Muscle of leg (tissue), 16 donors: ENCODE measurements at places on chromosomes 7 and 10. TPM values are rescaled to one million over a fixed set of nuclear protein-coding genes. Genes with fewer than 3 reads are reported as not detected.

GRCh38 chr10:55169493-55169892 is 368.5 kb upstream of the PCDH15 start:
- no peak overlapping the region for H3K4me3 ChIP-seq
- H3K27ac ChIP-seq = no peak overlapping the region
- H3K4me1 ChIP-seq = no peaks in the 10 kb centered on the region

DNA sequence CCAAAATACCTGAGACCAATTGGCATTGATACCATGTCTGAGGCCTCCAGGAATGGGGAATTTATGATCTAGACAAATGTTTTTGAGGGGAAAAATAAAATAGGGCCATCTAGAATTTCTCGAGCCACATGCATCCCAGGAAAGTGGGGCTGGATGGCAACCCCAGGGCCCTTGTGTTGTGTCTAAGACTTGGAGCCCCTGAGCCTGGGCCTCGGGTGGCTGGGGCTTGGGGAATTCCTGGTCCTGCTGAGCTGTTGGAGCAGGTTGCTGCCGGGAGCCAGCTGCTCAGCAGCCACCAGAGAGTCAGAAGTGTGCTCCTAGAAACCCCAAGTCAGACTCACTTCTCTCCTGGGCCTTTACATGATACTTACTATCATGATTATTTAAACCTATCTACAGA is 172.9 kb downstream of the WDR37 start:
- peaks cover 3% of the 10 kb centered on the region for H3K4me1 ChIP-seq
- no peaks in the 10 kb centered on the region for H3K36me3 ChIP-seq
- no peak for DNase-seq

DNA sequence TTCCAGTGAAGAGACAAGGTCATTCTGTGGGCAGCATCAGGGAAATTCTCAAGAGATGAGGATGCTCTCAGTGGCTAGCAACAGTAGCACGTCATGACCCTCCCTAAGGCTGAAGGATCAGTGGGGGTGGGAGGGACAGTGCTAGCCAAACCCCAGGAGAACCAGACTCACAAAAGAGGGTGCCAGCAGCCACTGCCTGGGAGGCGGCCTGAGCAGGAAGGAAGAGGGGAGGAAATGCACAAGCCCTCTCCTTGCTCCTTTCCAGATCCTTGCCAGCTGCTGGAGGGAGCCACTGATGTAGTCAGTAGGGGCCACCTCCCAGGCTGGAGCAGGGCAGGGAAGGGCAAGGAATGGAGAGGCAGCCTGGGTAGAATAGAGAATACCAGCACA is 302.7 kb downstream of the RPS24 start:
- no peak for DNase-seq
- no peaks in the 10 kb centered on the region for H3K36me3 ChIP-seq

DNA sequence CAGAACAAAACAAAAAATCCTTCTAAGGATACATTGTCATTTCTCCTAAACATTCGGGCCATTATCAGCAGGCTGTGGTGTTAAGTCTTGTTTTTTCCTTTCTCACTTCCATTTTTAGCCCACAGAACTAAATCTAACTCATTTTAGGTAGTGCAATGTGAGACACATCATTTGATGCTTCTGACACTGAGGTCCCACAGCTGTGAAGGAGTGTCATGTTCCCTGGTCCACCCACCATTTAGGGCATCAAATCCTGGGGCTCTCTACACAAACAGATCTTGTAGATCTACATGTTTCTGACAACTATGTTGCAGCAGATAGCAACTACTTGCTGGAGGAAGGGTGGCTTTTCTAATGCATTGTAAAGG is 232.5 kb upstream of the IGFBP3 start:
- peaks cover 2% of the 10 kb centered on the region for H3K4me1 ChIP-seq
- no peaks in the 10 kb centered on the region for H3K36me3 ChIP-seq
- no peak for DNase-seq
- no peaks in the 10 kb centered on the region for H3K27me3 ChIP-seq
- no peak overlapping the region for H3K27ac ChIP-seq

The HILPDA gene
- total RNA-seq = 12.9 TPM

The PLEKHS1 gene
- 0.04 TPM for total RNA-seq

The SEC61G gene
- total RNA-seq = 210 TPM

The NODAL gene
- 0.04 TPM for total RNA-seq

The CCL24 gene
- total RNA-seq = 0.13 TPM
